CD4-positive, alpha-beta T cell treated with Interleukin-12 subunit alpha and Interleukin-12 subunit beta, for 1 hour (primary cell): ENCODE measurements at places on chromosomes 5 and 9.

GRCh38 chr5:25301836-25302235, 657.1 kb upstream of the CDH10 start:
- no peak for DNase-seq

DNA sequence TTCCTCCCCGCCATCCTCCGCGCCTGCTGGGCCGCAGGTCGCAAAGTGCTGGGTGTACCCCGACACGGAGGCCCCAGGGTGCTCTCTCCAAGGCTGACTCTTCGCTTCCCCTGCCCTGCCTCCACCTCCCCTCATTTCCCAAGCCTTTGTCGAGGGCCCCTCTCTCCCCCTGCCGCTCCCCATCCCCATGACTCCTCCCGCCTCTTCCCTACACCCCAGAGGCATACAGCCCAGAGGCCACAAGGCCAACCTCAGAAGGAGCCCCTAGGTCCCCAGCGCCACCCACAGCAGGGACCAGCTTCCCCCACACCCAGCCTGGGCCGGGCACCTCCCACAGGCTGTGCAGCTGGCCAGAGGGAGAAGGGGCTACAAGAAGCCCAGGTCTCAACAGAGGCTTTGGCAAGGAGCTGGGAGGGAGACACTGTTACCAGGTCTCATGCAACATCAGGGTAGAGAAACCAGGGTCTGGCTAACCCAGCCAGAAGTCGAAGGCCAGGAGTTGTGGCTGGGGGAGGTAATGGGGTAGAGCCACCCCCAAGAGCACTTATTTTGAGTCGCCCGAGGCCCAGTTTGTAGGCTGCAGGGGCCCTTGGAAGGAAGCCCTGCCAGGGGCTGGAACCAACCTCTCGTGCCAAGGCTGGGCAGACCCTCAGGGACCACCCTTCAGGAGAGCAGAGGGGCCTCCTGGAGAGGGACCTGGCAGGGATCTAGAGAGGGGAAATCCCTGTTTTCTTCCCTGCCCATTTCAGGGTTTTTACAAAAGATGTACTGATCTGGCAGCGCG, 24.5 kb upstream of the SARDH start:
- DNase-seq: no peak

- no peak for DNase-seq
These were observed 216.9 kb downstream of the ARRDC3 start for GRCh38 chr5:91166059-91166807.

- no peak for DNase-seq
These were observed 268.8 kb upstream of the WWC1 start for GRCh38 chr5:168022446-168023169.

- DNase-seq: no peak
These were observed 6.4 kb downstream of the SPINK6 start for GRCh38 chr5:148209151-148209770.

DNA sequence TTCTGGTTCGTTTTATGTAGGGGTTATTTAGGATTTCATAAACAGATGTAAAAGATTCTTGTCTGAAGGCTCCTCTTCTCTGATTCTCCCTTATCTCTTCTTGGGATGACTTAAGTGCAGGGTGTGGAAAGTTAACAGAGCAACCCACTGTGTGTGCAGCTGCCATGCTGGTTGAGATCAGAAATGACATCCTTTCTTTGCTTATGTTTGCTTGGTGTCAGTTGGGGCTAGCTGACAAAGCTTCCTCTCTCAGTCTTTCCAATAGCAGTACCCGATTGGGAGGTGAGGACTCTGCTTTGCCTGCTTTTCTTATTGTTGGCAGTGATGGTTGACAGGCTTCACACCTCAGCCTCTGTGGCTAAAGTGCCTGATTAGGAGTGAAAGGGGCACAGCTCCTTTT, 26.5 kb downstream of the OGN start:
- no peak for DNase-seq

DNA sequence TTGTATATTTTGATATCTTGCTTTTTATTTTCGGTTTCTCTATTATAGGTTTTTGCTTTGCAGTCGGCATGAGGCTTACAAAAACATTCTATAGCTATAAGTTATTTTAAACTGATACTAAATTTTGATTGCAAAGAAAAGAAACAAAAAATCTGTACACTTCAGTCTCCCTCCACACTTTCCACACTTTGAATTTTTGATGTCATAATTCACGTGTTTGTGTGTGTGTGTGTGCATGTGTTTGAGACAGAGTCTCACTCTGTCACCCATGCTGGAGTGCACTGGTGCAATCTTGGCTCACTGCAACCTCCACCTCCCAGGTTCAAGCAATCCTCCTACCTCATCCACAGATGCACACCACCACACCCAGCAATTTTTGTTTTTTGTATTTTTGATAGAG, 124.9 kb downstream of the MRPS30 start:
- no peak for DNase-seq
